ENCODE measurements at places on chromosomes 2 and 18.

GRCh38 chr2:119019521-119019920 lies 77.5 kb downstream of the MARCO start:
- DNase-seq = no peak

GRCh38 chr2:238883421-238883901 lies 35.6 kb downstream of the TWIST2 start:
- no peak for DNase-seq

- no peak for DNase-seq
Observed at GRCh38 chr2:124652099-124652498, 627.0 kb downstream of the CNTNAP5 start.

- DNase-seq = no peak
Observed at GRCh38 chr2:169143998-169144397, 74.6 kb downstream of the DHRS9 start.

- no peak for DNase-seq
Observed at GRCh38 chr2:68742626-68743415, 8.2 kb downstream of the ARHGAP25 start.

DNA sequence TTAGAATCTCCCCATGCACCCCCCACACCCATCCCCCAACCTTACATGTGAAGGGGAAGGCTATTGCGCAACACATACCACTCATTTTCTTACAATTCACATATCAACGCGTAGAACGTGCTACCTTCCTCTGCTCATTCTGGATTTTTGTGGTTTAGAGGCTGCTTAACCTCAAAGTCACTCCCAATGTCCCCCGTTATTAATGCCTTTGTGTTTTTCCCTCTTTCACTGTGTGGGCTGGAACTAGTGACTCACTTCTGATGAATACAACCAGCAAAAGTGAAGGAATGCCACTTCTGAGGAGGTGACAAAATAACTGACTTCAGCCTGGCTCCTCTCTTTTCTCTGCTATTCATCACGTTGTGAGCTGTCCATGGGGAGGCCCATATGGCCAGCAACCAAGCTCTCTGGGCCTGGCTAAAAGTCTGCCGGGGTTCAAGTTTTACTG lies 342.5 kb upstream of the NXPH2 start:
- DNase-seq = no peak

GRCh38 chr18:3867864-3868311 lies 417.9 kb downstream of the TGIF1 start:
- no peak for DNase-seq

All from activated T-helper 1 cell treated with Interleukin-2 at 50 U/mL for 16 hours (primary cell).